Activated CD8-positive, alpha-beta memory T cell treated with anti-CD3 and anti-CD28 coated beads for 1 hour (primary cell): ENCODE measurements at places on chromosomes 6 and 20.

DNA sequence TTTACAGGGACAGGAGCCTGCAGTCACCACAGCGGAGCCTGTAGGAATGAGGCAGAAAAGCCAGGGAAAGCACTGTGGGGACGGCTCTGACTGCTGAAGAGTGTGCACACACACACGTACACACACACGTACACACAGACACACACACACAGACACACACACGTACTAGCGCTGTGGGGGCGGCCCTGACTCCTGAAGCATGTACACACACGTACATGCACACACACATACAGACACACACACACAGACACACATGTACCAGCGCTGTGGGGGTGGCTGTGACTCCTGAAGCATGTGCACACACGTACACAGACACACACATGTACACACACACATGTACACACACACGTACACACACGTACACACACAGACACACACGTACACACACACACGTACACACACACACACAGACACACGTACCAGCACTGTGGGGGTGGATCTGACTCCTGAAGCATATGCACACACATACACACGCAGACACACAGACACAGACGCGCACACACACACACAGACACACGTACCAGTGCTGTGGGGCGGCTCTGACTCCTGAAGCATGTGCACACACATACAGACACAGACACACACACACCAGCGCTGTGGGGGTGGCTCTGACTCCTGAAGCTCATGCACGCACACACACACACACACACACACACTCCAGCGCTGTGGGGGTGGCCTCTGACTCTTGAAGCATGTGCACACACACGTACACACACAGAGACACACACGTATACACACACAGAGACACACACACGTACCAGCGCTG lies 127.3 kb downstream of the DLL1 start:
- no peak for DNase-seq

GRCh38 chr6:21524201-21524600 lies 69.3 kb upstream of the SOX4 start:
- DNase-seq, result no peak

GRCh38 chr6:47047479-47048407 lies 5.6 kb upstream of the ADGRF1 start:
- DNase-seq, result no peak

- no peak for DNase-seq
Observed at GRCh38 chr20:33894798-33895197, 83.7 kb downstream of the CHMP4B start.

- DNase-seq, result no peak
Observed at GRCh38 chr6:116355796-116356195, 15.0 kb upstream of the DSE start.

- no peak for DNase-seq
Observed at GRCh38 chr20:45350217-45350616, 2.0 kb upstream of the SDC4 start.
